ENCODE measurements at places on chromosomes 4 and X.

- DNase-seq, result no peak
Observed at GRCh38 chr4:9146967-9147366, 23.2 kb upstream of the FAM90A26 start.

DNA sequence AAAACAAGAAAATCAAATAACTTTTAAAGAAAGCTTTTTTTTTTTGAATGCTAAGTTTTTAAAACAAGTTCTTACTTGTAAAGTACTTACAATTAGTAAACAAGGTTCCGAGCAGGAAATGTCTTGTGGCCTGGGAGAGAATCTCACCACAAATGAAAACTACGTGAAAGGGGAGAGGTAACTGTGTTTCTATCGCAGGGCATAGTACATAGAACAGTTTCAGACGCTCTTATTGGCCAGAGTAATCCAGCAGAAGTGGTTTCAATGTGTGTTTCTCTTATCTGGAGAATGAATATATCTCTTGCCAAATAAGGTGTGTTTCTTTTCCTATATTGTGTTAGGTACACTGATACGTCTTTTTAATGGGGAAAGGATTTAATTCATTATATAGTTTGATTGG is at the start of gene PLAC8:
Gene PLAC8 (minus strand): TSS at position 154 of the 400 bp plus-strand sequence. CDS start 6,808 bp downstream, outside the sequence.
- DNase-seq, result peak; percentile 1

GRCh38 chr4:93116624-93117023 is 711.9 kb upstream of the ATOH1 start:
- DNase-seq, result no peak

DNA sequence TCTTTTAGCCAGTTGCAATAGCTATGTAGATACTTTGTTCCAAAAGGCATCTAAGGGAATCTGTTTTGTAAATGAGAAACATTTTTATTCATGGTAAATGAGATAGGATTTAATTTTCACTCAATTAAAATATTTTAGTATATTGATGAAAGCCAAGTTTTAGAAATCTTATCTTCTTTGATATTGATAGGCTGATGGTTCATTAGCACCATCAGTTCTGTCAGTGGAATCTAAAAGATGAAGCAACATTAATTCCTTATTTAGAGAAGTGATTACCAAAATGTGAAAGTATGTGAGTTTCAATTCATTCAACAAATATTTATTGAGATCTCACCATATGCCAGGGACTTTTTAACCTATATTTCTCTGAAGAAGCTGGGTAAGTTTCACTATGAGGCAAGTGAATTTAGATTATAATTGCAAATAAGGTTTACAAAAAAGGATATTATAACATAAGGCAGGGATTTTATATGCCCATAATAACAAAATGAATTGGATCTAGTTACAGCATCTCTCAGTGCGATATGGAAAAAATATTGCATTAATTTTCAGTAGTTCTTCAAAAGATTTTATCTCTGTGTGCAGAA is 79.3 kb downstream of the GABRB1 start:
- no peak for DNase-seq

- DNase-seq, result no peak
Observed at GRCh38 chrX:119573840-119574393, 446 bp upstream of the UBE2A start.

- no peak for DNase-seq
Observed at GRCh38 chr4:138405466-138405891, 163.3 kb upstream of the SLC7A11 start.

GRCh38 chrX:153947009-153947769 is 2.7 kb upstream of the RENBP start:
- peak; percentile 27 for DNase-seq

- no peak for DNase-seq
Observed at GRCh38 chr4:139746431-139747171, 81.0 kb downstream of the MGST2 start.

DNA sequence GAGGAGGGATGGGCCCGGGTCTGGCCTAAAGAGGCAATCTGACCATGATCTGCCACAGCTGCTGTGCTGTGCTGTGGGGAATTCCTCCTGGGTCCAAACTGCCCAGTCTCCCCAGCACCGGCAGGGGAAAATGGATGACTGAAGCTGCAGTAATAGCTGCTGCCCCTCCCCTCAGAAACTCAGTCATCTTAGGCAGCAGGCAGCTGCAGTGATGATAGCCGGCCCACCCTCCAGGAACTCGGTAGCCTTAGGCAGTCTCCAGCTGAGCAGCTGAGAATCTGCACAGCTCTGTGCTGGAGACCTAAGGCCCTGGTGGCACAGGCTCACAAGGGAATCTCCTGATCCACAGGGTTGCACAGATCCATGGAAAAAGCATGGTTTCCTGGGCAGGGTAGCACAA is 113.4 kb upstream of the USP38 start:
- no peak for DNase-seq

DNA sequence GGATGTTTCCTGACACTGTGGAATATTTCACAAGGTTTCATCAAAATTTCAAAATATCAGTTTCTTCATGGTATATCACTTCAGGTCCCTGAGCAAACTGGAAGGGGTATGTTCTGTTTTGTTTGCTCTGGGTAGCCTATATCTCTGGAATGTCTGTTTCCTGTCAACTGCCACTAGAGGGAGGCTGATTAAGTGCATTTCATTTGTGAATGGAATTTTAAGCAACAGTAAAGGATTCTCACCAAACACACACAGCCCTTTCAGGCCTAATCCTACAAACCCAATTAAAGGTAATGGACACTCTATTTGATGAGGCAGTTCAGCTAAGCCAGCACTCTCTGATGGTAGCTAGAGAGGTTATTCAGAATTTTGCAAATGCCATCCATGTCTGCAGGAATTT is 307.1 kb downstream of the TEX13A start:
- DNase-seq, result no peak

- no peak for DNase-seq
Observed at GRCh38 chrX:11172415-11172814, 61.3 kb downstream of the HCCS start.

DNA sequence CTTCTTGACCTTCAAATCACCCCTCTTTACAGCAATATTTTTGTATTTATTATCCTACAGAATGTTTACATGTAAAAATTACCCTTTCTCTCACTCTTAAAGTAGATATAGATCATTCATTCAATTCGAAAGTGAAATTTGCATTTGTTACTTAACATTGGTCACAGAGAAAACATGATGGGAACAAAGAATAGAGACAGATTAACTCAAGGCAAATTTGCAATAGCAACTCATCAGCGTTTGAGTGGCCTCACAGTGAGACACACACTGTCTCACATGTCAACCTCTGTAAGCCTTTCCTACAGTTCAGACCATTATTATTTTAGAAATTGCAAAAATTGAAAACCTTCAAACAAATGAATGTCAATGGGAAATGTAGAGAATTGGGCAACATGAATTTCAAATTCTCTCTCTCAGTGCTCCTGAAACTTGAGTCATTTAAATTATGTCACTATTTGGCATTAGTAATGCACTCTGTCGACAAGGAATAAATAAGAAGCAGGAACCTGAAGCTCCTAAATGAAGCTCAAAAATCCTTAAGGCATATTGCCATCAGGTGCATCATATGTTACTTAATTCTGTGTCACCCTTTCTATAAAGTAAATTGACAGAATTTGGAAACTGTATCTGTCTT is 148.3 kb upstream of the ANXA10 start:
- DNase-seq, result no peak

- DNase-seq, result no peak
Observed at GRCh38 chr4:174613979-174614378, 91.7 kb upstream of the HPGD start.

- DNase-seq, result no peak
Observed at GRCh38 chr4:94277534-94277933, 65.1 kb downstream of the HPGDS start.

- no peak for DNase-seq
Observed at GRCh38 chrX:6683353-6683752, 148.4 kb upstream of the VCX3A start.

DNA sequence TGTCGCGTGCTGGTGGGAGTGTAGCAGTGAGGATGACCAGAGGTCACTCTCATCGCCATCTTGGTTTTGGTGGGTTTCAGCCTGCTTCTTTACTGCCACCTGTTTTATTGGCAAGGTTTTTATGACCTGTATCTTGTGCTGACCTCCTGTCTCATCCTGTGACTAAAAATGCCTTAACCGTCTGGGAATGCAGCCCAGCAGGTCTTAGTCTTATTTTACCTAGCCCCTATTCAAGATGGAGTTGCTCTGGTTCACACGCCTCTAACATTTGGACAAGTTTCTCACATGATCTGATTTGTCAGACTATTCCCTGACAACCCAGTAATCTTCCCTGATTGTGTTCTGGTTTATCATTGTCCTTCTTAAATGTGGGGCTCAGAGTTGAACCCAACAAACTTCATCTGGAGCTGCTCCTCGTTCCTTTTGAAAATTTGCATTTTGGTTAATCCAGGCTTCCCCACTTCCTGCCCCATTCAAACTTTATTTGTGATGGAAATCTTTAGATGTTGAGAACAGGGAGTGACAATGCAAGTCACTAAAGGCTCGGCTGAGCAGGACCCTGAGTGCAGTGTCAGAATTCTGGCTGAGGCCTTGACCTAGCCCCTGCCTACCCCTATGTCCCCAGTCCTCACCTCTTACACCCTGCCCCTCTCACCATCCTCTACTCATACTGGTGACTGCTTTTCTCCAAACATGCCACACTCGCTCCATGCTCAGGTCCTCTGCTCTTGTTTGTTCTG is 226.8 kb downstream of the STIM2 start:
- DNase-seq, result no peak

GRCh38 chr4:40848940-40849339 is 99.2 kb downstream of the NSUN7 start:
- DNase-seq, result no peak

GRCh38 chrX:26915064-26915463 is 548.1 kb downstream of the PPP4R3C start:
- no peak for DNase-seq

DNA sequence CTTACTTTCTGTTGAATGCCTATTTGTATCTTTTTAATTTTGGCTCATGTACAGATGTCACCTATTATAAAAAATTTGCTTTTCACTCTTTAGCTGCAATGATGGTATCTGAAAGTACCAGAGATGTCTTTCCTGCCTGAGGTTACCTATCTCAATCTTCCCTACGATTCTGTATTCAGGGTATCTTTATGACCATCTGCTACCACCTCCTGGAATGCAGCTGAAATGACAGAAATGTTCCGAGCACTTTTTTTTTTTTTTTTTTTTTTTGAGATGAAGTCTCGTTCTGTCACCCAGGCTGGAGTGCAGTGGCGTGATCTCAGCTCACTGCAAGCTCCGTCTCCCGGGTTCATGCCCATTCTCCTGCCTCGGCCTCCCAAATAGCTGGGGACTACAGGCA is 136.4 kb downstream of the REPS2 start:
- no peak for DNase-seq

DNA sequence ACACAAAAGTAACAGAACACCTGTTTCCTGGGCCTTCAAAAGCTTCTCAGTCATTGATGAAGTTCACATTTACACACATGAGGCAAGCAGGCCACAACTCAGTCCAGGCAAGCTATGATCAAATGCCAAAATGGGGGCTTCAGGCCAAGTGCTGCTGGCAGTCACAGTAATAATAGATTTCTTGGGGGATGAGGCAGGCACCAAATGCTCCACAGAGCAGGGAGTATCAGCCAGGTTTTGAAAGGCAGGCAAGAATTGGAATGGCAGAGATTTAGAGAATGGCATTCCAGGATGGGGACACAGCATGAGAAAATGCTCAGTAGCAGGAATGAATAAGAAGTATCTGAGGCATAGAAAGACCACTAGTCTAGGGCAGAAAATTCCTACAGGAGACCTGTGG is 52.8 kb downstream of the GRIA3 start:
- no peak for DNase-seq

GRCh38 chr4:65917486-65917885 is 247.2 kb upstream of the EPHA5 start:
- no peak for DNase-seq

DNA sequence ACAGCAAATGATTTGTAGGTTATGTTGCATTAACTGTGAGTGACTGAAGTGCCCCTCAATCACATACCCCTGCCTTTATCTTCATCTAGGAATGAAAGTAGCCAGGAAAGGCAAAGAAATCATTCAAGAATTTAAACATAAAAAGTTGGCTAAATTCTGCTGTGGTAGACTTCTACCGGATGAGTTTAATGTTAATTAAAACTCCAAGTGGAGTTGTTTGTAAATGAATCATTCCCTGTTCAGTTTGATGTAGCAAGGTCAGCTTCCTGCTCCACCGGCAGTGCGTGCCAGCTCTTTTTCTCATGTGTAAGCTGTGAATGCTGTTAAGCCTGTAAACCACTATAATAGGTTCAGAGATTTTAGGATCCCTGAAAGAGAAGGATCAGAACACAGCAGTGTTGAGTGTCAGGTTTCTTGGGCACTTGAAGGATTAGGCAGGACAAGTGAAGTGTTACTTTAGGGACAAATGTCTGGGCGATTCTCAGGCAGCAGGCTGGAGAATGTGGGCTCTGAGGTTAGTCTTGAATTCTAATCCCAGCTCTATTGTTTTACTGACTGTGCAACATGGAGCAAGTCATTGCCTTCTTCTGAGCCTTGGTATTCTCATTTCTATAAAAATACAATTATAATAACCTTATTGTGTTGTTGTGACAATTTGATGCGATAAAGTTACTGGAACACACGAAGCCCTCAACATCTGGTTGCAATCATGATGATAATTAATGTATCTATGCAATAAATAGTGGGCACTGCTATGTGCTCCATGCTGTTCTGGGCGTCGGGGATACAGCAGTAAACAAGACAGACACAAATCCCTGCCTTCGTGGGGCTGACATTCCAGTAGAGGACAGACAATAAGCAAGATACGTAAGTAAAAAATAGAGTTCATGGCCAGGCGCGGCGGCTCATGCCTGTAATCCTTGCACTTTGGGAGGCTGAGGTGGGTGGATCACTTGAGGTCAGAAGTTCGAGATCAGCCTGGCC is 112.0 kb downstream of the SHROOM3 start:
- DNase-seq, result no peak

DNA sequence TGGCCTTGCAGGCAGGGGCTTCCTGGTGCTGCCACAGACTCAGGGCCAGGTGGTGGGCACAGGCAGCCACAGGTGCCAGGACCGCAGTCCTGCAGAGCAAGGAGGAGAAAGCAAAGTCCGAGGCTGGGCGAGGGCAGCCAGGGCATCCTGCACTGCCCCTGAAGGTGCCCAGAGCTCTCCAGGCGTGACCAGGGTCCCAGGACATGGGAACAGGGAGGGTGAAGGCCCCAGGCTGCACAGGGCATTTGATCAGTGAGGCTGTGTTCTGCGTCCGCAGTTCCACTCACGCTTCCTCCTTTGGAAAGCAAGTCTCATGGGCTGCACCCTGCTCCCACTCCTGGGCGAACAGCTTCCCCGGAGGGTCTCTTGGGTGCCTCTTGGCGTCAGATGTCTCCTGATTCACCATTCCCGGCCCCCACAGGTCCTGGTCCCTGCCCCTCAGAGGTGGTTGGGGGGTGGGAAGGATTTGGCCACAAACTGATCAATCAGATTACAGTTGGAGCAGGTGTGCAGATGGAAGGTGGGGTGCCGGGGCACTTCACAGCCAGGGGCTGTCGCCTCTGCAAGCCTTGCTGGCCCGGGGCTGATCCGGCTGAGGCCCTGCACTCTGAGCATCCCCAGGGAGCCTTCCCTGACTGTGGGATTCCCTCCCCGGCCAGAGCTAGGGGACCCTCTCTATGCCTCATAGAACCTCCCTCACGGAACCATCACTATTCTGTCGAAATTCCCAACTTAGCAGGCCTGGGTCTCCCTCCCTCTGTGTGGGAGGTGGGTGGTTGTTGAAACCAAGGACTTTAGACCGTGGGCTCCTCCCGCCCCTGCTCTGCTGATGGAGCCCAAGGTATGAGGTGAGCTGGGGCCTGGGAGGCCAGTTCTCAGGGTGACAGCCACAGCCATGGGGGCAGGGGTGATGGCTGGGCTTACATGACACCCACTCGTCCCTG is 3.3 kb downstream of the SH3TC1 start:
- DNase-seq, result no peak

- DNase-seq, result no peak
Observed at GRCh38 chr4:80576796-80577195, 241.3 kb downstream of the CFAP299 start.

Data from NCI-H1092 (cell line).